ENCODE measurements at places on chromosomes 12 and 14.
A peak's percentile ranks its signal among the peaks of the same experiment; 100 is the strongest.

GRCh38 chr12:38689704-38690103 lies 215.7 kb downstream of the CPNE8 start:
- no peak for DNase-seq

GRCh38 chr12:42130672-42131402 lies 13.8 kb downstream of the GXYLT1 start:
- DNase-seq: no peak

- no peak for DNase-seq
Measured at GRCh38 chr12:70661466-70662161, 24.4 kb upstream of the PTPRB start.

- no peak for DNase-seq
Measured at GRCh38 chr14:50766338-50766886, 64.5 kb downstream of the NIN start.

DNA sequence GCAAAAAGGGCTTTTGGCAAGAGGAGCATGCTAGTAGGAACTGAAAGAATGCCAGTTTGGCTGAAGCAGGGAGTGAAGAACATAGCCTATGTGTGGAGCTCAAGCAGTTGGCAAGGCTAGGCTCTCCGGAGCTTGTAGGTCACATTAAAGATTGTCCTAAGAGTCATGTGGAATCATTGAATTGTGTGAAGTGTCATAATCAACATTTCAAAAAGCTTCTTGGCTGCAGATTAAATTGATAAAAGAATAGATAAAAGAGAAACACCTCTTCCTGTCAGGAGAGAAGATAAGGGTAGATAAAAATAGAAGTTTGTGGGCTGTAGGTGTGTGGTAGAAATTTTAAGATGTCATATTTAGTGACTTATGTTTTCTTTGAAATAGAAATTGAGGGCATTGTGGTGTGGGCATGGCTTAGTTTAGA lies 36.1 kb downstream of the CPSF6 start:
- DNase-seq: no peak

GRCh38 chr14:99066378-99066777 lies 205.6 kb downstream of the BCL11B start:
- no peak for DNase-seq

DNA sequence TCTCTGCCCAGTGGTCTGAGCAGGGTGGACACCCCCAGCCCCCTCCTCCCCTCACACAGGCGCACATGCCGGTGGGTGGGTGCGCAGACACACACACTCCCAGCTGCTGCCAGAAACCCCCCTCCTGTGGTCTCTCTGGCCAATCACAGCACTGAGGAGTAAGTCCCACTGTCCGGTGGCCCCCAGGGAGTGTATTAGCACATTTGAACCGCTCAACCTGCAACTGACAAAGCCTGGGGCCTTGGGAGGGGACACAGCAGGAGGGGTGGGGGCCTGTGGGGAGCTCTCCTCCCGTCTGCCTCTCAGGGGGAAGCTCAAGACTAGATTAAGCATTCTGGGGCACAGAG lies 11.7 kb downstream of the FIGNL2 start:
- no peak for DNase-seq

- no peak for DNase-seq
Measured at GRCh38 chr14:28666961-28667360, 99.6 kb upstream of the FOXG1 start.

- no peak for DNase-seq
Measured at GRCh38 chr12:14681190-14681589, 15.2 kb downstream of the GUCY2C start.

GRCh38 chr12:103627189-103627855 lies 40.2 kb downstream of the STAB2 start:
- DNase-seq: no peak

DNA sequence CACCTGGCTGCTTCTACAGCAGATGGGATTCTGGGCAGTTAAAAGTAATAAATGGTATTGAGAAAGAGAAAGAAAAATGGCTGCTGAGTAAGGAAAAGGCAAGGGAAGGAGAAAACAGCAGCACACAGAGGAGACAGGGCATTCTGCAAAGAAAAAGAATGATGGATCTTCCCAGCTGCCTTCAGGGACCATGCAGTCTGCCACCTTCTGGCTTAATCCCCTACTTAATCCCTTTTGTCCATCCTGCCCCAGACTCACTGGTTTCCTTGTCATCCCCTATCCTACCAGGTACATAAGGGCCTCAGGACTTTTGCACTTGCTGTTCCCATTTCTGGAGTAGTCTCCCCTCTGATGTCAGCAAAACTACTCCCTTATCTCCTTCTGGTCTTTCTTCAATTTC lies 107.6 kb downstream of the GAS2L3 start:
- no peak for DNase-seq

- DNase-seq: no peak
Measured at GRCh38 chr12:130916241-130916911, 37.3 kb upstream of the ADGRD1 start.

DNA sequence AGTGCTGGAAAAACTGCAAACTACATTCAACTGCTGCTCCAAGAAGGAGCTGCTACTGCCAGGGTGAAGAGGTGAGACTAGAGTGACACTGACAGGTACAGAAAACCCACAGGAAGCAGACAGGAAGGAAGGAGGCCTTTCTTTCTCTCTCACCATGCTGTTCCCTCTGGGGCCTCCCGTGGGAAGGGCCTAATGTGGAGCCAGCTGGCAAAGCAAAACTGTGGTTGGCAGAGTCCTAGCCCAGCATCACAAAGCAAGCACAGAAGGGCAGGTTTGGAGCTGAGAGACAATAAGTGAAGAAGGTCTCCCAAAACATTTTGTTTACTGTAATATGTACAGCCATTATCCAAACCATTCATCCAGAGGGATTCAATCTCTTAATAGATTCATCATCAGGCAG lies 122.5 kb upstream of the MAX start:
- no peak for DNase-seq

DNA sequence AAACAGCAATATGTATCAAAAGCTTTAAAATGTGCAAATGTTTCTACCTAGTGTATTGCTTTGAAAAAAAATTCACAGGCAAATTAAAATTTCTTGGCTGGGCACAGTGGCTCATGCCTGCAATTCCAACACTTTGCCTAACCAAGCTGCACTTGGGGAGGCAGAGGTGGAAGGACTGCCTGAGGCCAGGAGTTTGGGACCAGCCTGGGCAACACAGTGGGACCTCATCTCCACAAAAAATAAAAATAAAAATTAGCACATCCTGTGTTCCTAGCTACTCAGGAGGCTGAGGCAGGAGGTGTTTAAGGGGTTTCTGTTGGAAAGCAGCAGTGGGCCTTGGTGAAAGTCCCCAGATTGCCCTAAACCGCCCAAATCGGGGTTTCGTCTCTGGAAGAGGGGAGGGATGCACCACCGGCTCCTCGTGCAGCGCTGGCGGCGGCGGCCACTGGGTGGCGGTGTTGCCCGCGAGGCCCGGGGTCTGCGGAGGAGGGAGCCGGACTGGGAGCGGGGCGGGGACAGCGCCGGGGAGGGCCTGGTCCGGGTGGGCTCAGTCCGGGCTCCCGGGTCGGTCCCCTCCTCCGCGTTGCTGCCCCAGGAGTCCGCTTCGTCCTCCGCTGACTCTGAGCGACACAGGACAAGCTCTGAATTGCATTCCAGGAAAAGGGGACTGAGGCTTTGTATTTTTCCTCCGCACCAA lies 265.6 kb downstream of the AACS start:
- DNase-seq: peak; percentile 78

GRCh38 chr12:119780786-119781434 lies 96.2 kb downstream of the CIT start:
- DNase-seq: no peak

GRCh38 chr14:97138801-97139200 lies 341.6 kb downstream of the VRK1 start:
- DNase-seq: no peak

DNA sequence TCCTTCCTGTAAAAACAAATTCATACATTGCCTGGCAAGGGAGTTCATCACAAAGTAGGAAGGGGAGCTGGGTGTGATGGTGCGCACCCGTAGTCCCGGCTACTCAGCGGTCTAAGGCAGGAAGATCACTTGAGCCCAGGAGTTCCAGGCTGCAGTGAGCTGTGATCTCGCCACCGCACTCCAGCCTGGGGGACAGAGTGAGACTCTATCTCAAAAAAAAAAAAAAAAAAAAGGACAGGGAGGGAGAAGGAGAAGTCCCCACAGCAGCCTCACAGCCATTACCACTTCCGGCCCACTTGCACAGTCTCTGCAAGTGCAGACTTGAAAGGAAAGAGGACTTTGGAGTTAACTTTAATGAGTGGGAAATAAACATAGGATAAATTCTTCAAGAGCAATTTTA lies 121.0 kb downstream of the FBXL14 start:
- DNase-seq: no peak

- DNase-seq: no peak
Measured at GRCh38 chr12:92871116-92871515, 58.0 kb downstream of the EEA1 start.

- DNase-seq: peak; percentile 63
Measured at GRCh38 chr14:45253754-45254310, 830 bp upstream of the MIS18BP1 start.

- no peak for DNase-seq
Measured at GRCh38 chr14:74599321-74599761, 12.7 kb downstream of the LTBP2 start.

- DNase-seq: no peak
Measured at GRCh38 chr14:100296106-100296651, 10.1 kb downstream of the SLC25A29 start.

DNA sequence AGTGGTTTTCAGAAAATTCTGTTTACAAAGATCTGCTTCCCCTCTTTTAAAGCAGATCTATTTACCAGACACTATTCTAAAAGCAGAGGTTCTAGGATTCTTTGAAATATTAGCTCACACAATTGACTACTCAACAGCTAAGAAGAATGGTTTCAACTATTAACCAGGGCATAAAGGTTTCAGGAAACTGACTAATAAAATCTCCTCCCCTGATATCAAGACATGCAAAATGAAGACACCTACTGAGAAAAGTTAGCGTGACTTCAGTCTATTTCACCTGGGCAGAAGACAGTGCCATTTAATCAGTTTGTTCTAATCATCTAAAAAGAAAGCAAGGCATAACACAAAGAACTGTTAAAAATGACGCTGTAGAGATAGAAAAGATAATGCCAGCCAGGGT lies 22.2 kb downstream of the DAD1 start:
- no peak for DNase-seq

DNA sequence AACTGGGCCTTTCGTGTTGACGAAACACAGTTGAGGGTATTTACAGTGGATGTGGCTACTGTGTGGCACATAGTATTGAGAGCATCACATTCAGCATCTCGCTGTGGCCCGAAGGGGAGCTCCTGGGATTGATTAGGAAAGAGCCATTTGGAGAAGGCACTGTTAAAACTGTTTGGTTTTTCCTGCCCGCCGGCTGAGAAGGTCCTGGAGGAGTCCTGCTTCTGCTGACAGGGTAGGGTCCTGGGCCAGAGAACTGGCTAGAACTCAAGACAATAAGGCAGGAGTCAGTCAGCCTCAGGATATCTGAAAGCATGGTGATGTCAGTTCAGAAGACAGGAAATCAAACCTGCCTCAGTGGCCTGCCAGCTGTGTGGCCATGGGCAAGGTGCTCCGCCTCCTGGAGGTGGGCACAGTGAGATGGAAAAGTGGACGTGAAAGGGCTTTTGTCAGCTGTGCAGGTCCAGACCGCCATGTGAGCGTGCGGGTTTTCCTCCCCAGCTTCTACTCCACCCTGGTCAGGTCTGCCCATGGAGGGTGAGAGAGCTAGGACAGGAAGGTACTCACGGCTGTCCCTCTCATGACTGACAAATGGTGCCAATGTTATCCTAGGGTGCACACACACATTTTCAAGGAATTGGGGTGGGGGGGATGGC lies 92.3 kb downstream of the NTF3 start:
- no peak for DNase-seq

- DNase-seq: no peak
Measured at GRCh38 chr14:32136027-32136825, 59.1 kb downstream of the ARHGAP5 start.

DNA sequence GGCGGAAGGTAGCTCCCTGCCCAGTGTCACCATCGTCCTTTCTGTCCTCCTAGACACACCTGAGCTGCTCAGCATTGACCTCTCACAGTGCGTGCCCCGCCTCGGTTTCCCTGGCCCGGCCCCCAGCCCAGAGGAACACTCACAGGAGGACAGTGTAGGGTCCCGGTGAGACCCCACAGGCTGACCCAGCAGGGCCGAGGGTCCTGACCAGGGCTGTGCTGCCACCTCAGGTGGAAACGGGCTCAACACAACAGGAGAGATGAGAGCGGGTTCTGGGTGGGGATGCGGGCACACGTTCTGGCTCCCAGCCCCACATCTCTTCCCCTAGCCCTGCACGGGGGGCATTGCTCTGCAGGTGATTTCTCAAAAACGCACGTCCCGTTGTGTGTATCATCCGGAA lies 98.1 kb downstream of the PIWIL1 start:
- peak; percentile 53 for DNase-seq

DNA sequence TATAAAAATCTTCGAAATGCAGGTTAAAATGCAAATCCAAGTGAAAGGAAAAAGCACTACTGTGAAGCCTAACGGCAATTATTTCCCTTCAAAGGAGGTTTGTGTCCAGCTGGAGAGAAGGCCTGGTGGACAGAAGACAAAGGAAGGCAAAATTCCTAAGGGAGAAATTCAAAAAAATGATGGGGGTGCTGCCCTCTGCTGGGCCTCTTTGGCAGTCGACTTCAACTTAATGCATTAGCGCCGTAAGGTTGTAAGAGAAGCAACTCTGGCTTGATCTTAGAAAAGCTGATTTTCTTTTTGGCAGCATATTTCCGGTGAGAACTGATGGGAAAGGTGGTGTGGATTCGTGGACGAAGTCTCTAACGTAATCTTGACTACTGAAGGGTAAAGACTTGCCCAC lies 34.3 kb upstream of the CHFR start:
- no peak for DNase-seq

DNA sequence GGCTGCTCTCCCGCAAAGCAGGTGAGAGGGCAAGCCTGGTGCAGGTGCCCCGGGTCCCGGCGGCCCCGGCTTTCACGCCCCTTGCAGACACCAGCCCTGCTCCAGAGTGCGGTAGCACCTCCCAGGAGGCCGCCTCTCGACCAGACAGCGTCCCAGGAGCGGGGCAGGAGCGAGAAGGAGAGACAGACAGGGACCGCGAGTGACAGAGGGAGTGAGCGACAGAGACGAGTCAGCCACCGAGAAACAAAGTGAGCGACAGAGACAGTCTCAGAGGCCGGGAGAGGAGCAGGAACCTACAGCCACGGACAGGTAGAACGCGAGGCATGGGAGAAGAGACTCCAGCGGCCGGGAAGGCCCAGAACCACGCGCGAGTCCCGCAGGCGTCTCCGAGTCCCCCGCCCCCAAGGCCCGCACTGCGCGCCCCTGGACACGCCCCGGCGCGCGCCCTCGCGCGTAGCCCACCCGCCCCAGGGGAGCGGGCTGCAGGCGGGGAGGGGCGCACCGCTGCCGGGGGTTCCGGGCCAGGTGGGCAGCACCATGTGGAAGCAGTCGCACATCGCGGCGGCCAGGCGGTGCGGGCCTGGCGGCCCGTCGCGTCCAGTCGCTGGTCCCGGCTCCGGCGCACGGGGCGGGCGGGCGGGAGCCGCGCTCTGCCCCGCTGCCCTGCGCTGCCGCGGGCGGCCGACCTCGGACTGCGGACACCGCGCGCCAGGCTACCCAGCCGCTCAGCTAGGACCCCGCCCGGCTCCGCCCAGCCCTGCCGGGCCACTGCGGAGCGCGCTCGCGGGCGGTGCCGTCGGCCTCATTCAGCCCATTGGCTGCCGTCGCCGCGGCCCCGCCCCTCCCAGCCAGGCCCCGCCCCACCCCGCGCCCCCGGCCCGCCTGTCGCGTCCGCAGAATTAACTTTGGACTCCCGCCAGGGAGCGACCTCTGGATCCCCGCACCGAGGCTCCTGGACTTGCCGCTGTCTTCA lies at the start of gene AHNAK2:
Gene AHNAK2 (minus strand): TSS at position 694 of the 973 bp plus-strand sequence. CDS start 137 bp downstream, at position 557.
- DNase-seq: peak; percentile 83

- DNase-seq: no peak
Measured at GRCh38 chr14:95196268-95196667, 38.9 kb upstream of the DICER1 start.
